ENCODE measurements at places on chromosomes 5 and 9.

DNA sequence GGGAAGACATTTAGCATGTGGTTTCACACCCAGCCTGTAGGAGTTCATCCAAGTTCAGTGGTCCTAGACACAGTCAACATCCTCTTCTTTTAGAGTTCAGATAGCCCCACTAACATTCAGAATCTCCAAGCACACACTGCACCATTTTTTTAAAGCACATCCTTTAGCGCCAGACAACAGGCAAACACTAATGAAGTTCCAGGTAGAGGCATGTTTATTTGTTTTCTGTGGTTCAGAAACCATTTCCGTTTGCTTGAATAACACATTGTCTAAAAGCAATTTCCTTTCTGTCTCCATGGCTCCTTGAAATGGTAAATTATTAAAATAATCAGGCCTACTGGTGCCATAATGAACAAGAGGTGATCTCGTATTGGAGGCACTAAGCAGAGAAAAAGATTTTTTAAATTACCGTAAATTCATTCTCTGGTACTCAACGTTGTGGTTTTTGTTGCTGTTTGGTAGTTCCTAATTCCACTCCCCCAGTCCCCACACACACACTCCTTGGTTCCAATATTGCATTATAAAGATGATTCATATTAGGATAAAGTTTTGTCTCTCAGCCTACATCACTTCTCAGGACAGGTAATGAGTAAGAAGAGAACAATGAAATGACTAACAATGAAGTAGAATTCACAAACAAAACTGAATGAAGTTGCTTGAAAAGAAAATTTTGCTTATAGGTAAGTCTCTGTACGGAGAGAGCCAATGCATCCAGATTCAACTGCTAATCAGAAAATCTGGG lies 153.1 kb downstream of the PCSK1 start:
- no peak for DNase-seq

- no peak for DNase-seq
Observed at GRCh38 chr5:35884773-35885172, 28.1 kb downstream of the IL7R start.

GRCh38 chr5:134439210-134439654 lies 27.6 kb upstream of the CDKN2AIPNL start:
- no peak for DNase-seq

- DNase-seq = no peak
Observed at GRCh38 chr9:92964607-92965060, 17.3 kb downstream of the FGD3 start.

- DNase-seq = no peak
Observed at GRCh38 chr5:155332618-155333017, 319.1 kb downstream of the KIF4B start.

DNA sequence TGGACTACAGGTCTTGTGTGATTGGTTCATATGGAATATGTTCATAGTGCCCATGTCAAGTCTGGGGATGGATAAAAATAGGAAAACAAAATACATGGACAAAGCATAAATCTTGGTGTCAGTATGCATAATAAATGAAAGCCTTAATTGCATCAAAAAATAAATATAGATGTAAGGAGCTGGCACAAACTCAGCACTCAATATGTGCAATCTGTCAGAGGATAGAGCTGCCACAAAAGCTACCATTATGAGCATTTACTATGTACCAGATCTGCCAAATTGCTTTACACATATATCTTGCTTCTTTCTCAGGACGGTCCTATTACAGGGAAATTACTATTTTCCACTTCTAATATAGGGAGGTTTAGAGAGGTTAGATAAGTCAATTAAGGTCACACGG lies 18.2 kb upstream of the TMED7 start:
- no peak for DNase-seq

DNA sequence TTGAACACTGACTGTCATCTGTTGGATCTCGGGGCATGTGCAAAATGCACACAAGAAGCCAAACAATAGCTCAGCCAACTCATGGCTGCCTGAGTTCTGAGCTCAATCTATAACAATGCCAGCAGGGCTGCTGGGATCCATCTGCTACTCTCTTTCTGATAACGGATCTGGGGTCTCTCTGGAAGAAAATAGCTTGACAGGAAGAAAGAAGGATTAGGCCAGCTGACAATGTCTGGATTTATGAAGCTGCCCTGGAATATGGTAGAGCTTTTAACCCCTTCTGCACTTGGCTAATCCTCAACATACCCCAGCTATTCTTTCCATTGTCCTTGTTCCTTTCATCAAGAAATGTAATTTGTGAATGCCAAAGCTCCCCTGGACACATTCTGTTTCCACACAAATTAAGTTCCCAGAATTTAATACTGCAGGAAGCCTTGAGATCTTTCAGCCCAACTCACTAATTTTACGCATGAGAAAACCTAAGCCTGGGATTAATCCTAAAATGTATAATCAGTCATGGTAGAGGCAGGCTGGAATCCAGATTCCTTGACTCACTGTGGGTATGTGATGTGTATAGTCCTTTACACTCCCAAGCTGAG lies 62.7 kb upstream of the PCA3 start:
- no peak for DNase-seq

DNA sequence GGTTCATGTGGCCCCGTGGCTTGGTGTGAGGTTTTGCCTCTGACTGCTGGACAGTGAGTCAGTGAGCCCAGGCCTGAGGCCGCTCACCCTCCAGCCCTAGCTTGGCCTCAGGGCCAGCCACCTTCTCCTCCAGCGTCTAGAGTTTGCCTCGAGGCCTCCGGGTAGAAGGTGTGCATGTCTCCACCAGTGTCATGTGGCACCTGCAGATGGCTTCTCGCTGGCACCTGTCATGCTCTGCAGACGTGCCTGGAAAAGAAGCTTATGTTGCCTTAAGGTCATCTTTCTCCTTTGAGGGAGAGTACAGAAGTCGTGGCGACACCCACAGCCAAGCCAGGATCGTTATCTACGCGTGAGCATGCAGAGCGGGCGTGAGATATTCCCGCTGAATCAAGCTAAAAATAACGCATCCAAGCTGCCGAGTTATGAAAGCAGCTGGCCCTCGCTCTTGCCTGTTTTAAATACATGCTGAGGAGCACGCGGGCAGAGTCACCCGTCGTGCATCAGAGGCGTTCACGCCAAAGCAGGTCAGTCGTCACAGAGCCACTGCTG lies 79.7 kb upstream of the FCN2 start:
- DNase-seq = no peak

DNA sequence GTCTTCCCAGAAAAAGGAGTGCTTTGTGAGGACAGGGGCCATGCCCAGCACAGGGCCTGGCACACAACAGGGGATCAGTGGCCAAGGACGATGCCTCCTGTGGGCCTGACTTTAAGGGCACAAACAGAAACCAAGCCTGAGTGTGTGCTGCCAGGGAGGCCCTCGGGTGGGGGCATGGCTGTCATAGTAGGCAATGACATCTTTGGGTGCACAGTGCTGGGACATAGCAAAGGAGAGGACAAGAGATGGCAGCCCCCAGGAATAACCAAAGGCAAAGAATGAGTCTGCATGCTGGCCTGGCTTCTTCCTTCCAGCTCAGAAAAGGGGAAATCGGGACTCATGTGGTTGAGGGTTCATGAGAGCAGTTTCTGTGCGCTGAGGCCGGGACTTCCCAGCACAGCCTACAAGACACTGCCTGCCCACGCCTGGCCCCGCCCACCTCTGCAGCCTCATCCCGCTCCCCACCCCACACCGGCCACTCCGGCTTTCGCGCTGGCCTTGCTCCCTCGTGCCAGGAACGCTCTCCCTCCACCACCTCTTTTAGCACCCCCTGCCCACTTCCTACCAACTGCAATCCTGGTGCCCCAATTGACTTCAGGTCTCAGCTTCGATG lies 13.8 kb upstream of the LHX2 start:
- DNase-seq = no peak

GRCh38 chr5:18024542-18024941 lies 390.3 kb downstream of the TAF11L14 start:
- DNase-seq = no peak

DNA sequence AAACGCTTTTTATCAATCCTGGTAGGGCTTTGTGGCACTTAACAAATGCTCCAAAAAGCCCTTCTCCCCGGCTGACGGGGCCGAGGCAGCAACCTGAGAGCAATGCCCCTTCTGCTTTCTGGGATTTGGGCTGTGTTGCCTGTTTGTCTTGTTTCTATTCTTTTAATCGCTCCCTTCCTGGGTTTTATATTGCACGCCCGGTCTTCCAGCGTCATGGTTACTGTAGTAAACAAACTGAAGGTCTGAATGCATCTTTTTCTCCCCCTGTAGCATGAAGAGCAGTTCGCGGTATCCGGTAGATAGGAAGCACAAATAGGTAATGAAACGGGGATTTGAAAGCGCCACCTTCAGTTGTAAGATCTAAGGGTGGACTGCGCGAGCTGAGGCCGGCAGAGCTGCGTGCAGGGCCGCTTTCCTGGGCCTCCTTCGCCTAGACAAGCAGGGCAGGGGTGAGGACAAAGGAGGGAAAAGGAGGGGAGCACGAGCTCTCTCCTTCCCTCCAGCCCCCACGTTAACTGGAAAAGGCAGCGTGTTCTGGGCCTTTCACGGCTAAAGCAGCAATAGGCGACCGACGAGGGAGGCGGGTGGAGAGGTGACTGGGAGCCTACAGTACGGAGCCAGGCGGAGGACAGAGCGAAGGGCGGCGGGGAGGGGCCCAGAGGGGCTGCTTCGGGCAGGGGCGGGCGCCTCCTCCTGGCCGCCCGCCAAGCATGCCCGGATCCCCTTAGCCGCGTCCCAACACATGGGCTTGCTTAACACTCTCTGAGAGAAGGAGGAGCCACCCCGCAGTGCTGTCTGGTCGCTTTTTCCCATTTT lies 49.3 kb upstream of the ZNF366 start:
- DNase-seq = no peak

DNA sequence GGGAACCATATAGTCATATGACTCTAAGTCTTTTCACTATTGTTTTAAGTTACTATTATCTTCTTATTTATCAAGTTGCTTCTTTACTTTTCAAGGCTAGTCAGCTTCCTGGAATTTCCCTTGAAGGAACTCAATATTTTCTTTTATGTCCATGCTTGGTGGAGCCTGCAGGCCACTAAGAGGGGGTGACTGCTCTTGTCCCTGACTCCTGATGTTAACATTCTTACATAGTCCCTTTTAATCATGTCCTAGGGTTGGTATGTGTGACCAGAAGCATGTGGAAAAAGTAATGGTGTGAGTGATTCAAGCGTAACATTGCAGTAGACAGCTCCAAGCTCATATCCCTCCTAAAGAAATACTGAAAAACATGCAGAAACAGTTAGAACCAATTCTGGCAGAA lies 1536.2 kb upstream of the CDH9 start:
- no peak for DNase-seq

DNA sequence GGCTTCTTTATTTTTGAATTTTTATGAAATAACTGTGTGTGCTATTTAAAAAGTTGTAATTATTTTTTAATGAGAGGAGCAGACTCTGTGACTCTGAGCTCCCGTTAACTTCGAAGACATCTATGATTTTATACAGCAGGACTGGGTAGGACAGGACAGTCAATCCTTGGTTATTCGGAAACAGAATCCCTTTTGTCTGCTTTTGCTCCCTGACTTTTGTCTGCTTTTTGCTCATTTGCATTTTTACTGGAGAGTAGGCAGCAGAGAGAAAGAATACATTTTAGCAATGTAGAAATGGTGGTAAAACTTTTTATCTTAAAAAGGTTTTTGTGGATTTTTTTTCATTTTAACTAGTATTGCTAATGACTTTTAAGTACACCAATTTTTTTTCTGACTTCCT lies 303.6 kb downstream of the ARHGAP26 start:
- no peak for DNase-seq

- no peak for DNase-seq
Observed at GRCh38 chr9:109604781-109605180, 106.7 kb upstream of the PTPN3 start.

- no peak for DNase-seq
Observed at GRCh38 chr5:30846171-30846570, 347.3 kb upstream of the CDH6 start.

DNA sequence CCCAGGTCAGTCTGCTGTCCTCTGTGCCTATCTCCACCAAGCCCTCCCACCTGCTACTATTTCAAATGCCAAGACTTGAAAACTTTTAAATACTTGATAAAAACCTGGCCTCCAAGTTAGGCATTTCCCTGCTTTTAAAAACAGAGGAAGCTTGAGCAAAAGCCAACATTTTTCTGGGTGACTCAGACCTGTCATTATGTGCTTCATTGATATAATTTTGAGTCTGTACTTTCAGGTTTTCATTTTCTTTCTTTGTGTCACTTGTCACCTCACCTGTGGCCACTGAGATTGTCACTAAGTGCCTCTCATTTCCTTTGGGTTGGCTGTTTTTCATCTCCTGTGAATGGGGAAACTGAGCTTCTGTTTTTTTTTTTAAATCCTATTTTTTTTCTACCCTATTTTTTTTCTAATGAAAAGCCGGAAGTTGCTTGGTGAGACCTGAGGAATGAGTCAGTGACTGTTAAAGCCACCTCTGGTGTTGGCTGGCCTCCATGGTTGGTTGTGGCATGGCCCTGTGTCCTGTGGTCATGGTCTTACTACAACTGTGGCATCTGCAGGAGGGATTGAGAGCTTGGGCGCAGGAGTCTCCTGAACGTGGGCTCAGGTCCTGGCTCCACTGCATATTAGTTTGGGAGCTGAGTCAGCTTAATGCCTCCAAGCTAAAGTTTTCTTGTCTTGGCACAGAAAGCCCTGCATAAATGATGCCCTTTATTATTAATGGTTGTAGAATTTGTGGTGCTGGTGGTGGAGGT lies 56.7 kb downstream of the ARHGAP26 start:
- DNase-seq = no peak

GRCh38 chr5:34490506-34491250 lies 165.4 kb upstream of the RAI14 start:
- no peak for DNase-seq
